ENCODE measurements at places on chromosomes 12 and 14. TPM values are rescaled to one million over a fixed set of nuclear protein-coding genes. Genes with fewer than 3 reads are reported as not detected.
A peak's percentile ranks its signal among the peaks of the same experiment; 100 is the strongest.

DNA sequence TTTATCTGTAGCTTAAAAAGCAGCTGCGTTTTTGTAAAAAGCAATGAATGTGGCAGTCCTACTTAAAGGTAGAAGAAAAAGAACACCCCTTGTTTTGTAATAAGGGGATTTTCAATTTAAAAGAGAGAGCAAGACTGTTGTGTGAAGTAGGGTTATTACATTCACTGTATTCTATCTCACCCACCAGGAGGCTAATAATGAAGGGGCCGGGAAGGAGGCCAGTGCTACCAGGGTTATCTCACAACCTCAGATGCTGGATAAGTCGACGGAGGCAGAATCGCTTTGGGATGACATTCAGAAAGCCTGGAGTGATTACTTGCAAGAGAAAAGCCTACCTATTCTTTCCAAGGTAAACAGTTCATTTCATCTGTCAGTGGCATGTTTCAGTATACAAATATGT, 97.7 kb downstream of the RMST start:
- no peak for DNase-seq

GRCh38 chr12:4293966-4294505, 20.5 kb downstream of the CCND2 start:
- no peak for DNase-seq

GRCh38 chr14:74608959-74609611, 3.0 kb downstream of the LTBP2 start:
- DNase-seq = peak; percentile 67

- DNase-seq = no peak
Measured at GRCh38 chr12:57099766-57100165, 10.9 kb downstream of the NAB2 start.

DNA sequence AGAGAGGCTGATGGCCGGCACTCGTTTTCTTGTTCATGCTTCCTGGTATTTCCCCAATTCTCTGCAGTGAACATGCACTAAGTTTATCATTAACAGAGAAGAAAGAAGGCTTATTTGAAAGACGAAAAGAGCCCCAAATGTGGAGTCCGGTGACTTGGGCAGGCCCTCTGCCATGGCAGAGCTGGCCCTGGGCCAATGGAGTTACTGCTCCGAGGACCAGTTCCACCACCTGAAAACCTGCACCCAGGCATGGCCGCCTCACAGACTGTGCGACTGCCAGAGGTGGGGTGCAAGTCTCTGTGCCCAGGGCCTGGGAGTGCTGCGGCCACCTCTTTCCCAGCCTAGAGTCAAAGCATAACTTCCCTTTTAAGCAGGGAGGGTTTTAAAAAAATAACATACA, 24.9 kb downstream of the DEGS2 start:
- no peak for DNase-seq

DNA sequence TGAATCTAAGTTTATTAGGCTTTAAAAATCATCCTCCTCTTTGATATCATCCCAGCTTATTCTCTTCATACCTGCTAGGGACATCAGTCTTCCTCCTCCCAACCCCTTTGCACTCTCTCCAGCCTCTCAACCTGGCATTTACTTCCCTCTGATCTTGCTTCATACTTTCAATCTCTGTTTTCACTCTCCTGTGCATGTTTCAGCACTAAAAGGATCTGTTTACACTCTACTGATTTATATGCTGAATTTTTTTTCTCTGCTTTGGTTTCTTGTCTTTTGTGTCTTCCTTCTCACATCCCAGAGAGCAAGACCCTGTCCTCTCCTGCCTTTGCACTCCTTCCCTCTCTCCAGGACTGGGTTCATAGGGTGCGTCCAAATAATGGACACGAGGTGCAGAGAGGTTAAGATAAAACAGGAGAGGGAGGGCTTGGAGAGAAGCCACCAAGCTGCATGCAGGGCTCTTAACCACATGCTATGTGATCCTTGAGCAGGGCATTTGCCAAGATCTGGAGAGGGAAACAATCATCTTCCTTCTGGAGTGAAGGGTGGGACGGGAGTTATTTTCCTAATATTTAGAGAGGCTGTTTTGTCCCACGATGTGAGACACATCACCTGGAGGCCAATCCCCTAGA, 3.0 kb upstream of the CISTR start:
- no peak for DNase-seq

DNA sequence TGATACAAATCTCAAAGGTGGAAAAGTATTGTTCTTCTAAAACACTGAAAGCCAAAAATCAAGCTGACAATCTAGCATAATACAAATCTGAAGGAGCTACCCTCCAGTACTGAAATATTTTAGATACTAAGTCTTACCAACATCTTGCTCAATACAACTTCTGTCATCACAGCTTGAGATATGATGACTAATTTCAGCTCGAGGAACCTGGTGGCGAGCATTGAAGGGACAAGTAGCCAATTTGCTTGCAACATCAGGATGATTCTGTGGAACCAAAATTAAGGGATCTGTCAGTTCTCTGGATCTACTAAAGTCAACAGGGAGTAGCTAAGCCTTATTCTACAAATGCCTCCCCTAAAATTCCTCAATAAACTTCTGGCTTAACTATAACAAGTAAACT, 10.4 kb downstream of the GTSF1 start:
- DNase-seq = no peak

DNA sequence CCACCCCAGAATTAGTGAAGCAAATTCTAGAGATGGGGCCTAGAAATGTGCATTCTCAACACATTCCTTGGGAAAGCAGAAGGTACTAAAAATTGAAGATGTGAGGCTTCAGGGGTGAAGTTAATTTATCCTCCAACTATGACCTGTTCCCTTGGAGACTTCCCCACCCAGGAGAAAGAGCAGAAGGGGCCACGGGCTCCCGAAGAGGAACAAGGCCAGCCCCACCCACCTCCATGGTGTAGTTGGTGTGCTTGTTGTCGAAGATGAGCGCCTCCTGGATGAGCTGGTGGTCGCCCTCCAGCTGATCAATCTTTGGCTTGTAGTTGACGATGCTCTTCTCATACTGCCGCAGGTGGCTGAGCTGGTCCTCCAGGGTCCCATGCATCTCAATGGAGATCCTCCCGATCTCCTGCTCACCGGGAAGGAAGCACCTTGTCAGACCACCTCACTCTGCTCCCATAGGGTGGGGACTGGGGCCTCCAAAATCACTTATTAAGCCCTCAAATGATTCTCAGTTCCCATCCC, 87.8 kb upstream of the ZFP36L1 start:
- DNase-seq = no peak

- no peak for DNase-seq
Measured at GRCh38 chr12:115257791-115258190, 573.8 kb upstream of the TBX3 start.

DNA sequence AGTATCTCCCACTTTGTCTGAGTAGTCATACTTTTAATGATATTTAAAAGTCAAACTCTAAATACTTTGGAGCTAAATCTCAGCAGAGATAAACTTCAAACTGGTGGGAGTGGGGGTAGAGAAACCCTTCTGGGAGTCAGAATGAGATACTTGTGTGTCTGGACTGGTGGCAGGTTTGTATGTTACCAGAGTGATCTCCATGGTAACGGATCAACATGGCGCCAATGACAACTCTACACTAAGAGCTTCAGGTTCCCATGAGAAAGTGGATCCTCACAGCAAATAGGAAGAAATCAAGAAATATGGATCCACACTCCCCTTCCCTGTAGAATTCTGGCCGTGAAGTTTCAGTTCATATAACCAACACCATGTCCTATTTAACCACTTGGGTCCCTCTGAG, 121.9 kb downstream of the ETV6 start:
- DNase-seq = no peak

GRCh38 chr14:54758041-54758440, 144.6 kb downstream of the GCH1 start:
- DNase-seq = no peak

DNA sequence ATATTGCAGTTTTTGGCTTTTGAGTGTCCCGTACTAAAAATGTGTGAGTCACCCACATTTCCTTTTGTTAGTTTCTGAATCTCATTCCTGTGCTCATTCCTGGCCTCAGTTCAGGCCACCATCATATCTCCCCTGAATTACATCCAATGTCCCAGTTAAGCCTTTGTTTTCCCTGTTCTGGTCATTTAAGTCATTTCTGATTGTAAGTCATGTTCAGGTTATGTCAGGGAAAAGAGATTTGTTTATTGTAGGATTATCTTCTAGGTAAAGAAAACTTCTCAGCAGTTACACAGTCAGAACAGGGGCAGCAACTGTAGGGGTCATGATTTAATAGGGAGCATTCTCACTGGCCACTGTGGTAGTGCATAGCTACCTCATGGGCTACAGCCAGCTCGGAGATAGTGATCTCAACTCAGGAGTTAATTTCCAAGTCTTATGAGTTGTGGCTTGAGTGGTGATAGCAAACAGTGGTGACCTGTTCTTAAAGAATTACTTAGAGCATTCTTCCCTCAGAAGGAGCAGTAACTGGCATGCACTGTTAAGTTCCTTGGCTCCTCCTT, 6.7 kb downstream of the DDX47 start:
- no peak for DNase-seq

GRCh38 chr14:22932146-22932545, 3.0 kb upstream of the PRMT5 start:
- no peak for DNase-seq

GRCh38 chr14:92963301-92964123, 40.6 kb downstream of the CHGA start:
- no peak for DNase-seq

- no peak for DNase-seq
Measured at GRCh38 chr12:33322519-33322918, 117.1 kb downstream of the SYT10 start.

DNA sequence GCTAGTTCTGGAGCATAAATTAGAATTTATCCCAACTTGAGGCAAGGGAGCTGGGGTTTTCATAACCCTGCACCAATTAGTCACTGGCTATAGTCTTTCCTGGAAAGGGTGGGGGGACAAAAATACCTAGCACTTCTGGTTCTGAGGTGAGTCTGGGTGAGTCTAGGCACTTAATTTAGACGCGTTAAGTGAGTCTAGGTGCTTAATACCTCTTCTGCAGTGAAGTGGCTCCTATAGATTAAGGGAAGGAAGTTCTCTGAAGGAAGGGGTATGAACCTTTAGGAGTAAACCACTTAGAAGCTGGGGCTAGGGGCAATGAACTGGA, 251.7 kb downstream of the EFCAB11 start:
- no peak for DNase-seq

NR4A1 gene
- 28.2 TPM for polyA plus RNA-seq

PTPN21 gene
- 36.4 TPM for polyA plus RNA-seq

RFLNA gene
- polyA plus RNA-seq = 7.7 TPM

LUM gene
- 60.2 TPM for polyA plus RNA-seq

AQP6 gene
- polyA plus RNA-seq = 16.0 TPM
